Activated CD4-positive, alpha-beta T cell treated with anti-CD3 and anti-CD28 coated beads for 24 hours (primary cell): ENCODE measurements at places on chromosomes 7 and 10.
A peak's percentile ranks its signal among the peaks of the same experiment; 100 is the strongest.

GRCh38 chr7:115449689-115450088, 527.8 kb downstream of the MDFIC start:
- no peak for DNase-seq

DNA sequence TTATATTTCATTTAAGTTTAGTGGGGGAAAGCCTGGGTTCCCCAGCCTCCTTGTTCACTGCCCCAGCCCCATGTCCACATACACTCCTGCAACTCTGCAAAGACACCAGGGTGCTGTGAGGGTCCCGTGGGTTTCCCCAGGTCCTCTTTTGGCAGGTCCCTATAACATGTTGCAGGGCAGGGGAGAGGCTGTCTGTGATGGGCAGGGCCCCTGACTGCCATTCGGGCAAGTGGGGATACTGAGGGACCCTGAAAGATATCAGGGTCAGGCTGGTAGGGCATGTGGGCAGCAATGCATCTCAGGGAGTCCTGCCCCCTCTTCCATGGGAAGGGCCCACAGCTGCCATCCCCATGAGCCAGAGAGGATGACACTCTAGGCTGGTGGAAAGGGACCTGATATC, 28.4 kb downstream of the RASGEF1A start:
- DNase-seq = no peak

DNA sequence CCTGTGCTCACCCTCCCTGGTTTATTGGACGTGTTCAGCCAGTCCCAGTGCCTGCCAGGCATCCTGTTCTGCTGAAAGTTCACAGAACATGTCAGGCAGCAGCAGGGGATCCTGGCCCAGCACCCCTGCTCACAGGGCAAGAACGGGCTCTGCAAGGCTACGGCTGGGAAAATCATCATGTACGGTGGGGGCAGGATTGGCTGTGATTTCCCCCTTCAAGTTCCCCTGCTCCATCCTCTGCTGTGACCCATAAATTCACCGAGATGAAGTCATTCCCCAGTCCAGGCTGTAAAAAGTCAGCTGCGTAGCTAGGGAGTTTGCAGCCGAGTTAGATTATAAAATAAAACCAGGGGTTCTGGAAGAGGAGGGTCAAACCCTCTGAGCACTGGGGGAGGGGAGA, 484.1 kb upstream of the ZMIZ1 start:
- no peak for DNase-seq

DNA sequence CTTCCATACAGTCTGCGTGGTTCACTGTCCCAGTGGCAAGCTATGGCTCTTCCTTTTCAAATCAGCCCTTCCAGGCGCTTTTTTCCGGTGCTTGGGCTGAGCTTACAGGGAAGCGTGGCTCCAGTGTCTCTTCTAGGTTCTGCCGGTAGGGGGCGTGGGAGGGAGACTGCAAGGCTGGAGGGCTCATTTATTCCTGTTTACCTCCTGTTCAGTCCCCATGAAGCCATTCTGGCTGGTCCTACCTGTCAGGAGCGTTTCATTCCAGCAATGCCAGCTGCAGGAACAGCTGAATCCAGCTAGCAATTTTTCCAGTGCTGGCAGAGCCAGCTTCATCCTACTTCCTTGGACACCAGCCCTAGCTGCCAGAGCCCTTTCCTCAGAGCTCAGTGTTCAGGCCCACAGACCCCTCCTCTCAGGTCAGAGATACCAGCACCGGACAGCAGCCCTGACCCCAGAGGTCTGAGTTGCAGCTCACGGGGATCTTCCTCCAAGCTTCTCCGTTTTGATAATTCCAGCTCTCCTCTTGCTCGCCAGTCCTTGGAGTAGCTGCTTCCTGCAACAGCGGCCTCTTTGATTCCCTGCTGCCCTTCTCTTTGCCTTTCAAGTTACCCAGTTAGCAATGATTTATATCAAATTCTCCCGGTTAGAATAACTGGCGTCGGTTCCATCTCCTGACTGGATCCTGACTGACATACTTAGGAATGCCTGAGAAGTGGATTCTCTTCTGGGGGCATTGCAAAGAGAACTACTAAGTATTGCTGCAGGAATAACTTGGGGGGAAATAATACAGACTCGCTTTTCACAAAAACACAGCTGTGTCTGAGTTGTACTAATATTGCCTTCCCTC, 129.8 kb downstream of the FRMD4A start:
- DNase-seq = peak; percentile 4

DNA sequence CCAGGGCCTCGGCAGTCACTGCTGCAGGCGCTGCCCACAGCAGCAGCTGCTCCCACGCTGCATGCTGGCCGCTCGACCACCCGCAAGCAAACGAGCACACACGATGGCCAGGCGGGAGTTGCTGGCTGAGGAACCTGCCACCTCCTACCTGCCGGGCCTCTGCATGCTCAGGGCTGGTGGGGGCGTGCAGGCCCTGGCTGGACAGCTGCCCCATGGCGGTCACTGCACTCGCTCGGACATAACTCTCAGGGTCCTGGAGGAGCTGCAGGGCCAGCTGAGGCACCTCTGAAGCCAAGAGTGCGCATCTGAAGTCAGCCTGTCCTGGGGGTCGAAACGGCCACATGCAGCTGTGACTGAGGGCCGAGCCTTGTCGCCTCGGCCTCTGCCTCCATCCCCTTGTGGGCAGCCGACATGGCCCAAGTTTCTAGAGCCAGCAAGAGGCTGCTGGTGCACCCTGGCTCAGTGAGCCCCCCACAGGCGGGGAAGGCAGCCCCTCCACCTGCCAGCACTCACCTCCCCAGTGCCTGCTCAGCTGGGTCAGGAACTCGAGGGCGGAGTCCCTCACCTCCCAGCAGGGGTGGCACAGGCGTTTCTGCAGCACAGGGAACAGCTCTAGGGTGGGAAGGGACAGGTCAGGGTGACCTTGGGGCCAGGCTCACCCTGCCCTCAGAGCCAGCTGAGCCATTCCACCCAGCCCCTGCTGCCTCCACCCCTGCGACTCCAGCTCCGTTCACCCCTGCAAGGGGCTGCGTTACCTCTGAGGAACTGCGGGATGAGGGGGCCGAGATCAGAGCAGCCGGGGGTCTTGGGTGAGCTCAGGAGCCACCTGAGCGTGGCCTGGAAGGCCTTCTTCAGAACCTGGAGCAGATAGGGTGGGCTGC, 16.1 kb downstream of the BRAT1 start:
- no peak for DNase-seq

DNA sequence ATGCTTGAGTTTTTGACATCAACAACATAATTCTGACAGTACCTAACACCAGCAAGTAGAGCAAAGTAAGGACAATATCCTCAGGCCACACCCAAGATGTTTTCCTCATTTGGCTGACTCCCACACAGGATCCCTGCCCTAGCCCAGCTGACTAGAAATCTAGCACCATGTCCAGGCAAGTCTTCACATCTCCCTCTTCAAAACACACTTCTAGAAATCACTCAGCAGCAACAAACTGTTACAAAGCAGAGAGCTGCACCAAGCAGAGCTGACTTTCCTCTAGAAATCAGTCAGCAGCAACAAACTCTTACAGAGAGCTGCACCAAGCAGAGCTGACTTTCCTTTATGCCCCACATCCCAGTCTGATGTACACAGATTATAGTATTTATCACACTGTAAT, 7.7 kb downstream of the TMEM168 start:
- DNase-seq = no peak

DNA sequence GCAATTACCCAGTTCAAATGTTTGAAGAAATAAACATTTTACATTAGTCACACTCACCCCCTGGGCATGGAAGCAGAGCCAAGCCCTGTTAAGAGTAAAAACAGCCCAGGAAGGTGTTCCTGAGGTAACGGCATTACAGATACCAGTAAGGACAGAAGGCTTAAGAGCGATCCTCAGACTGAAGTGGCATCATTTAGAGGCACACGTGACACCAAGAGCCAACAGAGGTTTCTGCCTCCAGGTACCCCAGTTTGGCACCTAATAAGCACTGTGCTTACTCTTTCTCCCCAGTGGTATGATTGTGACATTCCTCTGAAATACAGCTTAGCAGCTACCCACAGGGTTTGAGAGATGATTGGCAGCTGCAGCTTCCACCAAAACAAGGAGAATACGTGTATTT, 17.2 kb downstream of the MMS19 start:
- DNase-seq = no peak

GRCh38 chr7:124915242-124915641, 14.4 kb downstream of the POT1 start:
- no peak for DNase-seq

GRCh38 chr7:80480566-80480965, 31.3 kb downstream of the GNAT3 start:
- no peak for DNase-seq

- DNase-seq = no peak
These were observed 17.1 kb downstream of the GBX1 start for GRCh38 chr7:151150388-151150787.

GRCh38 chr7:51446785-51447184, 130.2 kb upstream of the COBL start:
- no peak for DNase-seq

DNA sequence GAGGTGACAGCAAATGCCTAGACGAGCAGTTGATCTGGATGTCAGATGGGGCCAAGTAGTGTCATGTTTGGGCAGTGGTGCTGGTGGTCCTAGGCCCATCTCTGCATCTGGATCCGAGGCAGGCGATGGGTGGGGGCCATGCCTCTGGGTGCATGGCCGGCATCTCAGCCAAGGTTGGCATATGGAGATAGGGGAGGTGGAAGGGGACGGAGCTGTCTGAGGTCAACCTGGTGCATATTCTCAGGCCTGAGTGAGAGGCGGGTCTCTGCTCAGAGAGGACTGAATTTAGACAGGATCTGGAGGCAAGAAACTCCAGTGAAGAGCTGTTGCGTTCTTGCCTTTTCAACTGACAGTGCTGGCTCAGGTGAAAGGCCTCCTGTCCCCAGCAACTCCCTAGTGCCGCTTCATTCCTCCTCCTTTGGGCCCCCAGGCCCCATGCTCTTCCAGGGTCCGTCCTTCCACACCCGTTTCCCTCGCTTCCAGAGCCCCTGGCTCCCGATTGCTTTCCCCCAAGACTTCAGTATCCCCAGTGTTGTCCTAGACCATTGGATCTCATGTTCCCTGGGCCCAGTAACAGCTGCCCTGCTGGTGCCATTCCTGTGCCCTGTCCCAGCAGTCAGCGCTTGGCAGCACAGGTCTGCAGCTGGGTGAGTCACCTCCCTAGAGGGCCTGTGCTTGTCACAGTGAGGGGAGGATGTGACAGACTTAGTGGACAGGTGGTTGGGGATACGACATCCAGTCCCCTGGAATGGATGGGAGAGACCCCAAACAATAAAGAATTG, 32.6 kb downstream of the GBX1 start:
- no peak for DNase-seq

DNA sequence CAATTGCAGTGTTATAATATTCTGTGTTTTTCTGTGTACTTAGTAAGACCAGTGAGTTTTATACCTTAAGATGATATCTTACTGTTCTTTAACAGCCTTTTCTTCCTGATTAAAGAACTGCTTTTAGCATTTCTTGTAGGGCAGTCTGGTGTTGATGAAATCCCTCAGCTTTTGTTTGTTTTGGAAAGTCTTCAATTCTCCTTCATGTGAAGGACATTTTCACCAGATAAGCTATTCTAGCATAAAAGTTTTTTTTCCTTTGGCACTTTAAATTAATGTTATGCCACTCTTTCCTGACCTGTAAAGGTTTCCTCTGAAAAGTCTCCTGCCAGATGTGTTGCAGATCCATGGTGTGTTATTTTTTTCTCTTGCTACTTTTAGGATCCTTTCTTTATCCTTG, 1059.8 kb downstream of the LRMDA start:
- DNase-seq = no peak

GRCh38 chr10:101939008-101939648, 95.5 kb upstream of the KCNIP2 start:
- no peak for DNase-seq

- DNase-seq = no peak
These were observed 1.3 kb upstream of the GFRA1 start for GRCh38 chr10:116274064-116274904.

DNA sequence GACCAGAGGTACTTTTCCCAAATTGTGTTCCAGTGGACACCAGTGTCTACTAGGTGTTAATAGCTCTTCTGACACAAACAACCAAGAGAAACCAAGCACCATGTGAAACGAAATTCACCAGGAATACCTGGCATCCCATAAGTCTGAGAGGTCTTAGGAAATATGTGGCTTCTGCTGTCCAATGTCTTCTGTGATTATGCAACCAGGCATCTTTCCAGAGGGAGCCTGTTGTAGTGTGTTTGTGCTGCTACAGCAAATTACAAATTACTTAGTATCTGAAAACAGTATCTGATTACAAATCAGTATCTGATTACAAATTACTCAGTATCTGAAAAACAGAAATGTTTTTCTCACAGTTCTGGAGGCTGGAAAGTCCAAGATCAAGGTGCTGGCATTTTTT, 133.6 kb upstream of the NPVF start:
- DNase-seq = no peak

DNA sequence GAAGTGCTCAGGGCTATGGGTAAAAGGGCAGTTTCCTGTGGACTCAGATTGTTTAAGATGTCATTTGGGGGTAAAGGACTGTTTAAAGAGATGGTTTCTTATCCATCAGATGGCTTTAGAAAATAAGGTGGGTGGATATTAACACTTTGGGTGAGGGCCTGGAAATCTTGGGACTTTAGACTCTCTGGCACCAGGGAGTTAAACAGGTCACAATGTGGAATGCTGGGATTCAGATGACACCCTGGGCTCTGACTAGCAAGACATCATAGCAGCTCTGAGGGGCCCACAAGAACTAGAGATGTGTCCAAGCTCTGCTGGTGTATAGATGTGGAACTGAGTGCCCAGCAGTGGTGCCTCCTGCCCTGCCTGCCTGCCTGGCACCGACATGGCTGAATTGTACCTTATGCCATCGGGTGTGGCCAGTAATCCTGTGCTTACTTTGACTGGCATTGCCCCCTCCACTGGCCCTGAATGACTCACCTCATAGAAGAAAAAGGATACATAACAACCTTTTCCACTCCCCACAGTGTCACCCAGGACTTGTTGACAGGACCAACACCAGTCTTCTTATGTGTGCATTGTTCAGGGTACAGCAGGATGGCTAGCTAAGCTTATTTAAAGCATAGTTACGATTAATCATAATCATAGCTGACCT, 100.0 kb upstream of the PRR15 start:
- DNase-seq = no peak

DNA sequence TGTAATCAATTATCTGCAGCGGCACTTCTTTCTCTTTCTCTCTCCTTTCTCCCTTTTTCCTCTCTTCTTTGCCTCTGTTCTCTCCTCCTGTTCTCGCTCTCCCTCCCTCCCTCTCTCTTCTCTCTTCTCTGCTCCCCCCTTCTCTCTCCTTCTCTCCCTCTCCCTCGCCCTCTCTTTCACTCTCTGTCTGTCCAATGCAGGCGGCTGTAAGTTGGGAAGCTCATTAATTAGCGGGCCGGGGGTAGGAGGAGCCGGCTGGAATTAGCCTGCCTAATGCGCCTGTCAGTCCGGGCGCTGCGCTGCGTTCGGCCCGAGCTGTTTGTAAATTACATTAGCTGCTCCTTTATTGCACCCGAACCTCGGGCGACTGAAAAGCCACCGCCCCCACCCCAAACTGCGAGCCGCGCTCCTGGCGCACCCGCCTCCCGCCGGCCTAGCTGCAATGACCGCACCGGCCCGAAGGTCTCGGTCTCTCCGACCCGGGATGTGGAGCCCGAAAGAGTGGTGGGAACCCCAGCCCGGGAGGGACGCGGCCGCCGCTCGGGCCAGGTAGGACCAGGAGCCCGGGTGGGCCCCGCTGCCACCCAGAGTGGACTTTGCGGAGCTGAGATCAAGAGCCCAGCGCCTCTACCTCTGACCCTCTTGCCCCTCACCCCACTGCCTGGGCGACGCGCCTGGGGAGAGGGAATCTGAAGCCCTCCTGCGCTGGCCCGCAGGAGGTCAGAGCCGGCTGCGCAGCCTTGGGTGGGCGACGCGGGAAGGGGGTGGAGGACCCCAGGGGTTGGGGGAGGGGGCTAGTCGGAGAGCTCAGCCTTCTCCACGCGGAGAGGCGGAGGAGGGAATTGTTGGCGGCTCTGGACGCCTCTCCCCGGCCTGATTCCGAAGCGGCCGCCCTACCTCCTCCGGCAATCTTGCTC, at the start of gene LBX1:
Gene LBX1 (minus strand): TSS at position 198 of the 917 bp plus-strand sequence. CDS start 648 bp downstream, outside the sequence.
- DNase-seq = no peak
